Natural killer cell treated with Interleukin-12 subunit alpha and Interleukin-12 subunit beta and Interleukin-15 and Interleukin-18, amount 100 ng/mL, for 72 hours (primary cell): ENCODE measurements at places on chromosomes 13 and 19. TPM values are rescaled to one million over a fixed set of nuclear protein-coding genes. Genes with fewer than 3 reads are reported as not detected.

DNA sequence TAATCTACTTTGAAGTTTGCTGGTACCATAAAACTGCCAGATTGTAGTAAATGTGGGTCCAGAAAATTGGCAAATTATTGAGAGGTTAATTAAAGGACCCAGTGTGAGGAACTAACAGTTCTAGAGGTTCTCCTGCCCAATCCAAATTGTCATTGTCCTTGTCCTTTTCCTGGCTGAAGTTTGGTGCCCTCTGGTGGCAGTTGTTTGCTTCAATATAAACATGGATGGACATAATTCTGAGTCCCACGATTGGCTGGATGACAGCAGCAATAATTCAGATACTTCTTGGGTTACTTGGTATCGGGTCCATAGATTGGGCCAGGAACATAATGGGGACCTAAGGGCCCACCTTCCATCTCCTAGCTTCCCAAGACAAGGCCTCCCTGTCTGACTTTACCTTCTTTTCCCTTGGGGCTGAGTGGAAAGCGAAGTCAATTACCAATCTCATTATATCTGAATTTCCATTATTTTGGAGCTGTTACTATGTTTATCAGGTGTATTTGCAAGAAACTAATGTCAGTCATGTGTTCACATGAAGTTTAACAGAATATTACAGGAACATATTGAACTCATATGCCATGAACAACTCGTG lies 33.8 kb upstream of the GARRE1 start:
- peaks cover 35% of the 10 kb centered on the region for H3K4me1 ChIP-seq
- DNase-seq = no peak
- H3K36me3 ChIP-seq = peaks cover 44% of the 10 kb centered on the region
- no peak overlapping the region for H3K4me3 ChIP-seq

GRCh38 chr19:2478756-2479555 lies 3.0 kb downstream of the GADD45B start:
- H3K27ac ChIP-seq = peak overlapping the region; percentile 90
- peak; percentile 91 for DNase-seq
- H3K36me3 ChIP-seq = peaks cover 33% of the 10 kb centered on the region
- peaks cover 10% of the 10 kb centered on the region for H3K4me1 ChIP-seq

- peaks cover under 1% of the 10 kb centered on the region for H3K4me1 ChIP-seq
- H3K27ac ChIP-seq = no peak overlapping the region
- H3K27me3 ChIP-seq = no peaks in the 10 kb centered on the region
- no peak overlapping the region for H3K4me3 ChIP-seq
- H3K36me3 ChIP-seq = no peaks in the 10 kb centered on the region
Observed at GRCh38 chr13:35157143-35157755, 215.2 kb downstream of the NBEA start.

DNA sequence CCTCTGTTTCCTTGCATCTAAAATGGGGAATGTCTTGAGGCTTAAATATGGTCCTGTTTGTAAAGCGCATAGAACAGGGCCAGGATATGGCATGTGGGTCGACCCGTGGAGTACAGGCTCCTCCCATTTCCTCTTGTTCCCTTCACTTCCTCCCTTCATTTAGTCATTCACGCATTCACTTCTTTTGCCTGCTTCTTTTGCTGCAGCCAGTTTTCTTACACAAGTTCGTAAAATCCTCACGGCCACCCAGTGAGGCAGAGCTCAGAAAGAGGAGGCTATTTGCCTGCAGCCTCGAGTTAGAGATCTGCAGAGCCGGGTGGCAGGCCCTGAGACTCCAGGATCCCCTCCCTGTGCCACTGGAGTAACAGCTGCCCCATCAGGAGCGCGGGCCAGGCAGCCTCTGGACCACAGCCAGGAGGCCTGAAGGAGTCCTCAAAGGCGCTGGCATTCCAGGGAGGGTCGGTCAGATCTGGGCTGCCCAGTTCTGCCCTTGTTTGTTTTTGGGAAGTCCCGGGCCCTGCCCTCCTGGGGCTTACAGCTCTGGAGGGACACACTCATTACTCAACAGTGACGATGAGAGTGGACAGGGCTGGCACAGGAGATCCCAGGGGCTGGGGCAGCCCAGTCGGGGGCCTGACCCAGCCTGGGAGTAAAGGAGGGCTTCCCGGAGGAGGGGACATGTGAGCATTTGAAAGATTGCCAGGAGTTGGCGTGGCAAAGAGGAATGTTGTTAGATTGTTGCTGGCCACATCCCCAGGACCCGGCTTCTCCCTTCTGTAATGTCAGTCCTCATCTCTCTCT lies 4.6 kb downstream of the PPP5C start:
- H3K4me3 ChIP-seq = peak overlapping the region; percentile 96
- peak; percentile 68 for DNase-seq
- H3K4me1 ChIP-seq = peaks cover 58% of the 10 kb centered on the region
- peak overlapping the region; percentile 95 for H3K27ac ChIP-seq
- no peaks in the 10 kb centered on the region for H3K36me3 ChIP-seq

GRCh38 chr19:38204096-38204495 lies 19.9 kb downstream of the DPF1 start:
- H3K4me3 ChIP-seq = no peak overlapping the region
- no peak overlapping the region for H3K27ac ChIP-seq
- no peak for DNase-seq
- H3K4me1 ChIP-seq = peaks cover 4% of the 10 kb centered on the region
- no peaks in the 10 kb centered on the region for H3K27me3 ChIP-seq
- H3K36me3 ChIP-seq = peaks cover 6% of the 10 kb centered on the region

GRCh38 chr13:42255886-42256285 lies 16.1 kb upstream of the AKAP11 start:
- H3K36me3 ChIP-seq = no peaks in the 10 kb centered on the region
- H3K27me3 ChIP-seq = no peaks in the 10 kb centered on the region
- H3K27ac ChIP-seq = no peak overlapping the region
- H3K4me3 ChIP-seq = no peak overlapping the region
- no peaks in the 10 kb centered on the region for H3K4me1 ChIP-seq

GRCh38 chr13:113192902-113193301 lies 15.6 kb downstream of the PCID2 start:
- DNase-seq = no peak
- H3K4me1 ChIP-seq = peaks cover 10% of the 10 kb centered on the region
- no peak overlapping the region for H3K4me3 ChIP-seq
- no peaks in the 10 kb centered on the region for H3K27me3 ChIP-seq
- H3K27ac ChIP-seq = no peak overlapping the region
- H3K36me3 ChIP-seq = peaks cover 38% of the 10 kb centered on the region

GRCh38 chr13:111011899-111012298 lies 97.0 kb upstream of the ANKRD10 start:
- no peaks in the 10 kb centered on the region for H3K36me3 ChIP-seq
- H3K4me1 ChIP-seq = no peaks in the 10 kb centered on the region
- no peak overlapping the region for H3K27ac ChIP-seq
- no peak for DNase-seq
- H3K4me3 ChIP-seq = no peak overlapping the region
- peaks cover 35% of the 10 kb centered on the region for H3K27me3 ChIP-seq

DNA sequence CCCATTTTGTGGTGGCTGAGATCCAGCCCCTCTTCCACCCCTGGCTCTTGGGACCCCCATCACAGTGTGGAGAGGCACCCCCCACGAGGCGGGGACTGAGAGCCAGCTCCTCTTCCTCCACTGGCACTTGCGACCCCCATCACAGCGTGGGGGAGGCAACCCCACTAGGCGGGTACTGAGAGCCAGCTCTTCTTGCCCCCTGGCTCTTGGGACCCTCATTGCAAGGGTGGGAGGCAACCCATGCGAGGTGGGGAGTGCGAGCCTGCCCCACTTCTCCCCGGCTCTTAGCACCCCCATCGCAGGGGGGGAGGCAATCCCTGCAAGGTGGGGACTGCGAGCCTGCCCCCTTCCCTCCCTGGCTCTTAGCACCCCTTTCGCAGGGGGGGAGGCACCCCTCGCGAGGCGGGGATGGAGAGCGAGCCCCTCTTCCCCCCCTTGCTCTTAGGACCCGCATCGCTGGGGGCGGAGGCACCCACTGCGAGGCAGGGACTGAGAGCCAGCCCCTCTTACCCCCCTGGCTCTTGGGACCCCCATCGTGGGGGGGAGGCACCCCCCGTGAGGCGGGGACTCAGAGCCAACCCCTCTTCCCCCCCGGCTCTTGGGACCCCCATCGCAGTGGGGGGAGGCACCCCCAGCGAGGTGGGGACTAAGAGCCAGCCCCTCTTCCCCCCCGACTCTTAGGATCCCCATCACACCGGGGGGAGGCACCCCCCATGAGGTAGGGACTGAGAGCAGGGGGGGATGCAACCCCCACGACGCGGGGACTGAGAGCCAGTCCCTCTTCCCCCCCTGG lies 364.6 kb upstream of the SPRY2 start:
- no peak overlapping the region for H3K4me3 ChIP-seq
- no peak for DNase-seq

- peaks cover 17% of the 10 kb centered on the region for H3K4me1 ChIP-seq
- DNase-seq = no peak
- H3K36me3 ChIP-seq = no peaks in the 10 kb centered on the region
- no peak overlapping the region for H3K4me3 ChIP-seq
Observed at GRCh38 chr13:110344320-110344719, 37.2 kb downstream of the COL4A2 start.

DNA sequence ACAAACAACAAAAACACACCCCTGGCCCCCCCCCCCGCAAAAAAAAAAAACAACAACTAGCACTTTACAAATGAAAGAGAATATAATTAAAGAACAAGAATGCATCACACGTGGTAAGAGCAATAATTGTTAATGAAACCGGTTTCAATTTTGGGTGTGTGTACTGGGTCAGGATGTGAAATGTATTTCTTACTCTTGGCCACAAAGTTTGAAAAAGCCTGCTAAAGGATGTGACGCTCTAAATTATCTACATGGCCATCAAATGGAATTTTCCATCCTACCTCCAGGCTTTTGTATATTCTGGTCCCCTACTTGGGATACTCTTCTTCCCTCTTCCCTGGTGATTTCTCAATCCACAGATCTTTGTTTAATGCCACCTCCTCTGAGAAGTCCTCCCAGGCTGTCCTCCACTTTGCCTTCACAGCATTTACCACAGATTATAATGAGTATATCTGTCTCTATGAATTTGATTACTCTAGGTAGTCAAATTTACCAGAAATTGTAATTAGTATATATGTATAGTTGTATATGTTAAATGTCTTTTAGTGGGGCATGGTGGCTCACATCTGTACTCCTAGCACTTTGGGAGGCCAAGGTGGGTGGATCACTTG lies 2.1 kb downstream of the SARS2 start:
- no peaks in the 10 kb centered on the region for H3K27me3 ChIP-seq
- peaks cover 4% of the 10 kb centered on the region for H3K36me3 ChIP-seq
- no peak for DNase-seq
- H3K4me3 ChIP-seq = peak overlapping the region; percentile 99
- peaks cover 54% of the 10 kb centered on the region for H3K4me1 ChIP-seq
- H3K27ac ChIP-seq = peak overlapping the region; percentile 95

Gene CRTC1
- total RNA-seq = 7.6 TPM

DNA sequence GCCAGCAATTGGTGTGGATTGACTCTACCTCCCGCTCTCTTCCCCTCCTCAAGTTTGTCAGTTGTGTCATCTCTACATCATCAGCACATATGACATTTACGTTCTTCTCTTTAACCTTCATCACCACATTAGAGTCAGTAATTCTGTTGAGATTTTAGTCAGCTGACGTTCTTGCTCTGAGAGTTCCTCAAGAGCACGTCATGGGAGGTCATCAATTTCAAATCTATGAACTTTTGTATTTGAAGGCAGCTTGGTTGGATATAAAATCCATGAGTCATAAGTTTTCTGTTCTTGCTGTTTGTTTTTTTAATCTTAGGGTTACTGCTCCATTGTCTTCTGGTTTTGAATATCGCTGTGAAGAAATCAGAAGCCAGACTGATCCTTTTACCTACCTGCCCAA lies 21.8 kb upstream of the ARGLU1 start:
- no peak overlapping the region for H3K27ac ChIP-seq
- peaks cover 47% of the 10 kb centered on the region for H3K27me3 ChIP-seq
- H3K36me3 ChIP-seq = peaks cover 13% of the 10 kb centered on the region
- no peaks in the 10 kb centered on the region for H3K4me1 ChIP-seq
- no peak for DNase-seq

DNA sequence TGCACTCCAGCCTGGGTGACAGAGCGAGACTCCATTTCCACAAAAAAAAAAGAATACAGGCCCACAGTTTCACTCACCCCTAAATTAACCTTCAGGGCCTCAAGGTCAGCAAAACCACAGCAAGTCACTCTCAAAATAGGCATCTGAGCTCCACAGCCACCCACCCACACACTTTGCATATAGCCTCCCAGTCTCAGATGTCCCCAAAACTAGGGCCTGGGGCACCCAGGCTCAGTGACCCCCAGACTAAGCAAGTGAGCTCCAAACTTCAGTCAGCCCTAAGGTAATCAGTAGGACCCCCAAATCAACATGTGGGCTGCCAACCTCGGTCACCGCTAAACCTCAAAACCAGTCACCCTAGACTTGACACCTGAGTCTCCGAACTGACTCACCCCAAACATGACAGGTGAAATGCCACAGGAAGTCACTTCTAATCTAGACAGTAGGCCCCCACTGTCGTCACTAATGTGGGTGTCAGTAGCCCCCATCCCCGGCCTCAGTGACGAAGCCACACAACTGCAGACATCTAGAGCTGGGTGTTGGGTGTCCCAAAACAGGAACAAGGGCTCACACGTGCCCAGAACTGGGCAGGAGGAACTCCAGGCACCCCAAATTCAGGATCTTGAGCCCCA lies 13.9 kb downstream of the RABAC1 start:
- H3K27ac ChIP-seq = peak overlapping the region; percentile 65
- peak overlapping the region; percentile 52 for H3K4me3 ChIP-seq
- H3K4me1 ChIP-seq = peaks cover 45% of the 10 kb centered on the region

DNA sequence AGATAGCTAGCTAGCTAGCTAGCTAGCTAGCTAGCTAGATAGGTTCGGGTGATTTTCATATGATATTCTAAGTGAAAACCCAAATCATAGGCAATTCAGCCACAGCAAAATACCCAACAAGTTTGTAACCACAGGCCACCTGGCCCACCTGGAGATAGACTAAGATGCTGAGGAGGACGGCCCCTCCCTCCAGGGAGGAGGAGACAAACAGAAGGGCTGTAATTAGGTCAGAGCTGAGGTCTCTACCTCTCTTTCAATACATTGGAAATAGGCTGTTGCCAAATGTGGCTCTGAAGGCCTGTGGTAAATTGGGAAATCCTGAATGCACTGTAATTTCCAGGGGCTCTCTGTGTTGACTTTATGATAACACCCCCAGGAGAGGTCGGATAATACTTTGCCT lies 382.2 kb downstream of the FGF9 start:
- no peaks in the 10 kb centered on the region for H3K36me3 ChIP-seq
- H3K27me3 ChIP-seq = no peaks in the 10 kb centered on the region
- H3K4me1 ChIP-seq = peaks cover 22% of the 10 kb centered on the region
- no peak overlapping the region for H3K27ac ChIP-seq
- no peak overlapping the region for H3K4me3 ChIP-seq
- no peak for DNase-seq

Gene BSPH1
- total RNA-seq = not detected

Gene FAM216B
- total RNA-seq = not detected
